ENCODE measurements at places on chromosomes 1 and 21.

GRCh38 chr1:1622010-1622787, 6.9 kb downstream of the MIB2 start:
- DNase-seq: no peak

DNA sequence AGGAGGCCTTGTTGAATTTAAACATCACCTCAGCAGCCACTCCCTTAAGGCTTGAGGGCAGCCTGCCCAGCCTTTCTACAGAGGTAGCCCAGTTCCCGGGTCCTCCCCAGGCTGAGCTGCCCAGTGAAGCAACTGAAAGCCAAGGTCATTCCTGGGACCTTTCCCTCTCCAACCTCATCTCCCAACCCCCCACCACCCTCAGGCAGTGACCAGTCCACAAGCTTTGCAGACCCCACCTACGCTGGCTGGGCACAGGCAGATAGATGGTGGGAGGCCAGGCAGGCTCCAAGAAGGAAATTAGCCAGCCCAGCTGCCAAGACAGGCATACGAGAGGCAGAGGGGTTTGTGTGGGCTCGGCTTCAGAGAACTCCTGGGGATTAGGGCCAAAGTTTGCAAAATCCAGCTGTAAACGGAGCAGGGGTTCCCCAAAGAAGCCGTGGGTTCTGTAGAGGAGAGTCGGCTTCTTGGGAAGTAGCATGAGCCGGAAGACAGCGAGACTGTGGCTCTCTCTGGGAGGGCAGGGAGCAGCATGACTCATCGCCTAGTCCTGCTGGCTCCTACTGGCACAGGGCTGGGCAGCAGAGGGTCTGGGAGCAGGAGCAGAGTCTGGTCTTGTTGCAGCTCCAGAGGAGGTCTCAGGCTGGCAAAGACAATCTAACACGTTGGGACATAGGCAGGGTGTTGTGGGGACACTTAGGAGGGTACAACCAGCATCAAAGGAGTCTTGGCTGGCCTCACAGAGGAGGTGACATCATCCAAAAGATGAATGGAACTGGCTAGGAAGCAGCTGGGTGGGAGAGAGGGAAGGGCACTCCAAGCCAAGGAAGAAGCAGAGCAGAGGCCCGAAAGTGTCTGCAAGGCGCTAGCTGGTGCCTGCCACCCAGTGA, 2.8 kb upstream of the ZC3H12A start:
- DNase-seq: peak; percentile 82

GRCh38 chr1:96498744-96499340, 222.7 kb upstream of the PTBP2 start:
- no peak for DNase-seq

- no peak for DNase-seq
Measured at GRCh38 chr1:221919341-221919740, 177.5 kb upstream of the DUSP10 start.

DNA sequence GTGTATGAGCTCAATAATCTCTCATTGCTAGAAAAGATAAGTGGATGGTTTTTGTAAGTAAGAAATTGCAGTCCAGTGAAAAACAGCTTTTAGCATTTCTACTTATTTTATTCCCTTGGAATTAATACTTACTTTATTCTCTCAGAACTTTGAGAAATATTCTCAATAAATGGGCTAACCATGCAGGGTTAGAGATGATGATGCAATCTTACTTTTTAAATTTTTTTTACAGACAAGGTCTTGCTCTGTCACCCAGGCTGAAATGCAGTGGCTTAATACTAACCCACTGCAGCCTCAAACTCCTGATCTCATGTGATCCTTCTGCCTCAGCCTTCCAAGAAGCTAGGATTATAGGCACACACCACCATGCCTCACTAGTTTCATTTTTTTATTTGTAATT, 440.8 kb upstream of the ZP4 start:
- no peak for DNase-seq

DNA sequence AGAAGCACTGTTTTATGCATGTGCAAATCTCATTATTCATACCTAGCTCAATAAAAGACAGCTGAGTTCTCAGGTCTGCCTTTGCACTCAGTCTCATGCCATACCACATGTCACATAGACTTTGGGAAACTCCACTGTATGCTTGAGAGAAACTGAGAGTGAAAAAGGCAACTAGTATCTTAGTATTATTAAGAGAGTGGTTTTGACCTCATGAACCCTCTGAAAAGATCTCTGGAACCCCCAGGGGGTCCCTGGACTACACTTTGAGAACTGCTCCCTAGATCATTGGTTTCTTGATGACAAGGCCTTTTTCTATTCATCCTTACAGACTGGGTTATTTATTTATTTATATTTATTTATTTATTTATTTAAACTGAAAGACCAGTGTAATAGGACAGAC, 3.7 kb upstream of the RHEX start:
- no peak for DNase-seq

DNA sequence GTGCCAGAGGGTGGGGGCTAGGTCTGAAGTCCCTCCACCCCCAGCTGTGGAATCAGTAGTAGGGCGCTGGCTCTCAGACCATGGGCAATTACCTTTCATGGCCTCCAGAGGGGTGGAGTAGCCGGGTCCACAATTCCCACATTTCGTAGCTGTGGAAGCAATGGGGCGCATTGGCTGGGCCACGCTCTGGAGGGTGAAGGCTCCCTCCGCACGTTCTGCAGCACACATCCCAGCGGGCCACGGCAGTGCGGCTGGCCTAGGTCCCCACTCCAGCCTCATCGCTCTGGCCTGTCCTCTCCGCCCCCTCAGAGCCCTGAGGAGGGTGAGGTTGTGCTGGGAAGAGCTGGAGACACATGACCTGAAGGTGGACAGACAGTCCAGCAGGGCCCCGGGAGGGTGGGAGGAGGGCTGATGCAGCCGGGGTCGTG, 2.9 kb downstream of the SELENBP1 start:
- DNase-seq: no peak
